ENCODE measurements at places on chromosomes 6 and 20.
A peak's percentile ranks its signal among the peaks of the same experiment; 100 is the strongest.

- DNase-seq, result no peak
Measured at GRCh38 chr20:63452341-63452740, 20.1 kb downstream of the KCNQ2 start.

- DNase-seq, result no peak
Measured at GRCh38 chr20:63099456-63100173, 92.9 kb upstream of the BHLHE23 start.

DNA sequence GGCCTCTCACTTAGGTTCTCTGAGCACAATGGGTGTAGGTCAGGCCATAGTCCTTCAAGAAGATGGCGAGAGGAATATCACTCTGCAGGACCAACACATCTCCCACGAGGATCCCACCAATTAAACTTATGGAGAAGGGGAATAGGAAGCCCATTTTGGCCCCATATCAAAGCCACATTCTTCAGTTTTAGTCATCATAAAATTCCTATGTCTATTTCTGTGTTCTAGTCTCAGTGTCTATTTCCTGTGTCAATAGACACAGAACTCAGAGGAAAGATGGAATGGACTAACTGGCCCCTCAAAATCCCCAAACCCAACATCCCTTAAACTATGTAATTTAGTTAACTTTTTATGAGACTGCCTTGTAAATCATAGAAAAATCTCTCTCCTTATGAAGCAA, 216.8 kb downstream of the HACE1 start:
- DNase-seq, result no peak

GRCh38 chr6:134169871-134170486, 117.6 kb upstream of the SLC2A12 start:
- no peak for DNase-seq

- DNase-seq, result no peak
Measured at GRCh38 chr6:32968867-32969684, 682 bp downstream of the BRD2 start.

DNA sequence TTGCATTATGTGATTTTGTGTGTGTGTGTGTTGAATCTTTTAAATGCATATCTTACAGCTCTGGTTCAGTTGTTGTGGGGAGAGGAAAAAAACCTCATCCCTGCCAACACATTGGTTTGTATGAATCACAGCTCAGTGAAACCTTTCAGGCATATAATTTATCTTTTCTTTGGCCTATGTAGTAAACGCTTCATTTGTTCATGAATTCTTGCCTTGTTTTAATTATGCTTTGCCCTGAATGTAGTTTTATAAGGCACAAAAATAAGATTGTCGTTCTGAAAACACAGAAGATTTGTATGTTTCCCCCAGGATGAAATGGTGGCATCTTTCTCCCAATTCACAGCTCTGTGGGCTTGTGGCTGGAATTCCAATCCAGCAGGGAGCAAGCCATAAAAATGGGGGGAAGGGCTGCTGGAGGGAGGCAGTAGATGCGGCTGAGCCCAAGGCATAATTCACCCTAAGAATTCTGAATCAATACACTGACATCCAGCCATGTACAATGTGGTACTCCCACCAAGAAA, 45.1 kb downstream of the BCAS1 start:
- peak; percentile 83 for DNase-seq

- no peak for DNase-seq
Measured at GRCh38 chr6:7773322-7773721, 47.4 kb downstream of the BMP6 start.

GRCh38 chr6:31007694-31008093, 2.6 kb upstream of the MUC22 start:
- peak; percentile 42 for DNase-seq

DNA sequence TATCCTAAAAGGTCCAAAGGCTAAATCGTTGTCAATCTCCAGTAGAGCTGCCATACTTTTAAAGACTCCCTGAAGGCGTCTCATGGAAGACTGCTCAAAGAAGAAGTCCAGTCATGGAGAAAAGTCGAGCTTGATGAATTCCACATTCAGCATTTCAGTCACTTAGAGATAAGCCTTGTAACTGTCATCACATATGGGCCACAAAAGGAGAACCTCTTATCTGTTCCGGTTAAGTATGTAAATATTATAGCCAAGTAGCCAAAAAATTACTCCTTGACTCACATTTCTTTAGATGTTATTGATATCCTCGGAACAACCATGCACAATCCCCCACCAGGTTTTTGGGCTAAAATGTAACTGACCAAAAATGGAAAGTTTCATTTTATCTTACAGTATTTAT, 9.8 kb upstream of the CNKSR3 start:
- DNase-seq, result no peak

- DNase-seq, result no peak
Measured at GRCh38 chr6:46015119-46015968, at the start of gene CLIC5. Gene CLIC5, minus strand, starts transcription at chr6:46015860. Its CDS starts 318 bp downstream, at chr6:46015542.

DNA sequence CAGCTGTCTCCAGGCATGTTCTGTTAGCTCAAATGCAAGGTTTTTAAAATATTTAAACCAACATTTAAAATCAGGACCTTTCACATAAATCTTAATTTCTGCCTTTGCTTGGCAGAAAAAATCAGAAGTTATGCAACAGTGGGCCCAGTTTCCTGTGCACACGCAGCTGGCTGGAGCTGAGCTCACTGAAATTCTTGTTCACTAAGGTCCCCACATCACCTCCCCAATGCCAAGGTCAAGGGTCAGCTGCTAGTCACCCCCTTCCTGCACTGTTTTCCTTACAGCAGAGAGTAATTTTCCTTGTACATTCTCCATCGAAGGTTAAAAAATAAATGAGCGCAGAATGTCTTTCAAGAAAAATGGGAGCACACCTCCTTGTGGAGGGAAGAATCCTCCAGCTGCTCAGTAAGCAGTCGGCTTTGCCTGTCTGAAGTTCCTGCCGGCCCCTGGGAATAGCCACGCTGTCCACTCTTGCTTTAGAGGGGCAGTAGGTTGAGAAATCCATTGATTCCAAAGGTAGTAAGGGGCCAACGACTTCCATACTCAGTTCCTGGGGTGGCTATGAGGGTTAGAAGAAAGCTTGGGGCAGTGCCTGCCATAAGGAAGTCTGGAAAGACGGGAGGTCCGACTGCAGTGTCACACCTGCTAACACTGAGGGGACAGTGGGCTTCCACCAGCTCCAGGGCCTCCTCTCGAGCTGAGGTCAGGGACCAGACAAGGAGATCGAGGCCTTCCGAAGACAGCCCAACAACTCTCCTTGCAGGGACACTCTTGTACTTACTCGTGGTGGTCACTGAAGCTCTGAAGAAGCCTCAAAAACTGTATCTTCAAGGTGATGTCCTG, 56.8 kb downstream of the MYH7B start:
- no peak for DNase-seq

- no peak for DNase-seq
Measured at GRCh38 chr6:43856005-43856765, 86.2 kb downstream of the VEGFA start.

GRCh38 chr6:112275365-112275764, 21.0 kb upstream of the LAMA4 start:
- DNase-seq, result no peak

DNA sequence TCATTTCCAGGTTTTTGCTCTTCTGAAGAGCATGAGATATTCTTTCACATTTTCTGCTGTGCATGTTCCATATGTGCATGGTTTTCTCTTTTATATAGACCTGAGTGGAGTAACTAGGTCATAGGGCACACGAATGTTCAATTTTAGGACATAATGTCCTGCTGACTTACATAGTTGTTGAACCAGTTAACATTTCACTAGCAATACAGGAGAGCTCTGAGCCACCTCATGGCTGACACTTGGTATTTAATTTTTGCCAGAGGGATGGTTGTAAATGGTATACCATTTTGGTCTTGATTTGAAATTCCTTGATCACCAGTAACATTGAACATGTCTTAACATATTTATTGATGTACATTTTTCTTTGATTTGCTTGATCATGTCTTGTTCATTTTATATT, 38.3 kb downstream of the IGF2R start:
- DNase-seq, result no peak

GRCh38 chr6:22219925-22220324, 76.9 kb downstream of the PRL start:
- DNase-seq, result no peak

DNA sequence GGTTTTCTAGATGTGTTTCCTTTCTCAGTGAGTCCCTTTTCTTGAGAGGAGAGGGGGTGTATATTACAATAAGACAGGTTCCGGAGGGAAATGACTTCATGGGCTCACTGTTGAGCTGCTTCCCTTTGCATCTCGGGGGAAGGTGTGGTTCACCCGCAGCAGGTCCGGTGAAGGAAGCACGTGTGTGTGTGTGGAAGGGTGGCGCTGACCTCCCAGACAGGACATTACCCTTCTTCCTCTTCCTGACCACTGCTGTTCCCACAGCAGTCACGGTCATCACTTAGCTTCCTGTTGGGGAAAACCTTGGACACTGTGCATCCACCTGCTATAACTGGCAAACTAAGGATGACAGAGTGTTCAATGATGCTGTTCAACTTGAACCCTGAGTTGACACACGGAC, 83.6 kb downstream of the PLEKHG1 start:
- DNase-seq, result no peak

DNA sequence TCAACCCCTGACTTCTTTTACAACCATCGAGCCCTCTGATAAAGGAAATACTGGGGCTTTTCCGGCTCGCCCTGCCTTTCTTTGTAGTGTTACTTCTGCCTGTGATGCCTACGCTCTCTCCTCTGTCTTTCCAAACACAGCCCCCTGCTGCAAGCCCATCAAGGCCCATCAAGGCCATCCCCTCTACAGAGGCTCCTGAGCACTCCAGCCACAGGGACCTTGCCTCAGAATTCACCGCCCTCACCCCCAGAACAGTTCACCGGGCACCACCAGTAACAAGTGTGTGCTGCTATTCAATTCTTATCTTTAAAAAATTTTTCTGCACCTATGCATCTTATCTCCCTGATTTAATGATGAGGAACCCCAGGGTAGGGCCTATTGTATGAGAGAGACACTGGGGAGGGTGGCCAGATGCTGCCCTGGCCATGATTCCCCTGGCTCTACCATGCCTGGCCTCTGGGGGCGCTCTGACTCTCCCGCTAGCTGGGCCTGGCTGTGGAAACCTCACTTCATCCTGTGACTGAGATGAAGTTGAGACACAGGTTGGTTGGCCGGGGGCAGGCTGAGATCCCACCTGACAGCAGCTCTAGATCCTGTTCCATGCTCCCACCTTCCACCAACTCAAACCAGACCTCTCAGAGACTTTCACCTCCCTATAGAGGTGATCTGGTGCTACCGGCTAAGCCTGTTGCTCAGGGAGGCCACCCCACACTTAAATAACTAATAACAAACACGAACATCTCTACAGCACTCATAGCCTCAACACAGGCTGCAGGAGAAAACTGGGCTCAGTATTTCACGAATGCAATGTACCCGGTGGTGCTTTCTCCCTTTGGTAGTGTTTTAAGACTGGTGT, 19.2 kb upstream of the GLP1R start:
- peak; percentile 45 for DNase-seq

DNA sequence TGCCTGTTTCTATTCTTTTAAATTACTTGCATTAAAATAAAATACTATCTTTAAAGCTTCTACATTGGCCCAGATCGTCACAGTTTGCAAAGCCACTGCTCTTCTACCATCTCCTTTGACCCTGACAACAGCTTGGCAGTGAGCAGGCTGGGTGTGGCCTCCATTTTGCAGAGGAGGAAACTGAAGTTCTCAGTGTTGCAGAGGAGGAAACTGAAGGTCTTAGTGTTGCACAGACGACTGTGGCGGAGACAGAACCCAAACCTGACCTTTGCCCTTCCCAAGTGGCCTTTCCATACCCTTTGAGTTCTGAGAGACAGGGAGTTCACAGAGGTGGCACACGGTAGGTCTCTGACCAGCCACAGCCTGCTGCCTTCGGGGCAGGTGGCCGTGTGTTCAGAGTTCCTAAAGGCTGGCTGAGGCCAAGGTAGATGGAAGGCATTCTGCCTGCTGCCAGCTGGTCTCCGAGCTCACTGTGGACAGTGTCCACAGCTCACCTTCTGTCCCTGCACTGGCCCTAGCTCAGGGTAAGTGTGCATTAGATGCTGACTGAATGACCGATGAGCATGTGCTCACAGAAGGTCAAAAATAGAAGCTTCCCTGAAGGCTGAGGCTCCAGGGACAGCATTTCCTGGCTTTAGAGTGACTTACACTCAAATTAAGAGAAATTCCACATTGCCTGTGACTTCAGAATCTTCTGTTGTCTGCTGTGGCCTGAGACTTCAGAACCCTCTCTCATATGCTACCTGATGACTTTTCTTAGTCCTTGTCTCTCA, 113.5 kb upstream of the SLC24A3 start:
- DNase-seq, result no peak
